ENCODE measurements at places on chromosomes 11 and 22.

GRCh38 chr11:94751218-94751609, 16.9 kb upstream of the AMOTL1 start:
- DNase-seq: no peak

DNA sequence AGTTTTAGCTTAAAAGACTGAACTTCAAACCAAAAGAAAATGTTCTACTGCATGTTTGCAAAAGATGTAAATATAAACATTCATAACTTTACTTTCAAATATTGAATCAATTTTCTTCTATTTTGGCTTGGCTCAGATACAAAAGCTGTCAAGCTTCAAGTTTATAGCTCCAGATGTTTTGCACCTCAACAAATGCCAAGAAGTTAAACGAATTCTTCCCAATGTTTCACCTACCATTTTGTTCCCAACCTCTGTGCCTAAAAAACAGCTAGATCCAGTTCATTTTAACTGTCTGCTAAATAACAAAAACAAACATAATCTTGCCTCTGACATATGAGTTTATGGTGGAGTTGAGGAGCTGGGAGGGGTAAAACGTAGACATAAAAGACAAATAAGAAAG, 76.5 kb downstream of the RAB30 start:
- DNase-seq: no peak

DNA sequence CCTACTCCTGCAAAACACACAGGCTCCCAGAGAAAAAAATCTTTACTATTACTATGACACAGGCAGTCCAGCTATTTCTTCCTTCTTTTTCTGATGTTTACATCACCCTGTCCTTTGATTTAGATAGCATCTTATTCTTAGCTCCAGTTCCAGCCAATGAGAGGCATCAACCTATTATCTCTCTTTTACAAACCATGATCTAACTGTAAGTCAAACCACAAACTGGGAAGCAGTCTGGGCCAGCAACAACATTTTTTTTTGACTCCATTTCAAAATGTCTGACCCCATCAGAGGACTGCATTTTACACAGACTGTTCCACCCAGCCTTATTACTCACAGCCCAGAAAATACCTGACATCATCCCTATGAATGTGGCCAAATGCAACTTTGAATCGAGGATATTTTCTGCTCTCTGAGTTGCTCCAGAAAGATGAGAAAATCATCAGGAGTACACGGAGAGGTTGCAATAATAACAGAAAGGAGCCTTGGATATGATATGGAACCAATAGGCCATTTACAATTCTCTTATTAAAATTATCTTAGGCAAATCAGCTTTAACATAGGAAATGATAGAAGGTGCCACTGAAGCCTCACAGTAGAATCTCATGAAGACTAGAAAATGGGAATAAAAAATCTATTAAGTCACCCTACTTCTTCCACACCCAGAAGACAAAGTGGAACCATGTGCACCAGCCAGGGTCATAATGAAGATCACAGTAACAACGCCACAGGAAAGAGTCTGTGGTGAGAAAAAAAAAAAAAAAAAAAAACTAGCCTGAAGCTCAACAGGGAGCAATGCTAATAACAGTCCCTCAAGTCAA, 21.2 kb downstream of the TBRG1 start:
- no peak for DNase-seq

- DNase-seq: no peak
Observed at GRCh38 chr11:5303626-5304025, 1.9 kb upstream of the OR51B4 start.

GRCh38 chr22:28808716-28809355, 8.5 kb upstream of the XBP1 start:
- DNase-seq: no peak

GRCh38 chr11:31788085-31788484, 23.0 kb downstream of the PAX6 start:
- DNase-seq: no peak

DNA sequence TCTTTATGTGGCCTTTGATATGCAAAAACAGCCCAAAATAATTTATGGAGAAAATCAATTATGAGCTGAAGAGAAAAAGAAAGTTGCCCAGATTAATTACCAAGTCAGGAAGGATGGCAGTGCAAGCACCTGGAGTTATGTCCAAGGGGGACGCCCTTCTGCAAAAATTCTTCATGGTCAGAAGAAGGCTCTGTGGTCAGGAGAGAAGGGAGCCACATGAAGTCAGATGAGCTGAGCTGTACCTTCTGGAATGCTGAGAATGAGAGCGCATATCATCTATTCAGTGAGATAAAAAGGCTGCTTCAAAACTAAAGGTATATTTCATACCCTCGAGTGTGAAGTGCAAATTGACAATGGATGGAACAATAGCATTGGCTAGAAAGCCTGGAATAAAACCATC, 607.4 kb downstream of the NTM start:
- no peak for DNase-seq

GRCh38 chr11:83818349-83818748, 532.2 kb upstream of the CCDC90B start:
- DNase-seq: no peak

GRCh38 chr11:255816-256215, 19.0 kb downstream of the PSMD13 start:
- no peak for DNase-seq

DNA sequence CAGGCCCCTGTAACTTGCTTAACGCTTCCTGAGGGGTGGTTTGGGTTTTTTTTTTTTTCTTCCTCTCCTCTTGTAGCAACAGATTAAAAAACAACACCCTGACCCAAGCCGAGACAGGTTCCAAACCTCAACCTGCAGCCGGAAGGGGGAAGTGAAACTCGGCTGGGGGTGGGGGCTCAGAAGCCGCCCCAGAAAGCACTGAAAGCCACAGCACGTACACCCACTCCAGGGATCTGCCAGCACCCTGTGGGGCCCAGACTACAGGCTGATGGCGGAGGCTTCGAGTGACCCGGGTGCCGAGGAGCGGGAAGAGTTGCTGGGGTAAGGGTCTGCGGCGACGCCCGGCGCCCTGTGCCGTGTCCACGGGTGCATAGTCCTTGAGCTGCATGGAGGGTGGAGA, at the start of gene LSP1:
TSS of gene LSP1 (plus strand) at position 208 of the 400 bp plus-strand sequence. CDS start at position 269, 61 bp downstream.
- peak; percentile 71 for DNase-seq

DNA sequence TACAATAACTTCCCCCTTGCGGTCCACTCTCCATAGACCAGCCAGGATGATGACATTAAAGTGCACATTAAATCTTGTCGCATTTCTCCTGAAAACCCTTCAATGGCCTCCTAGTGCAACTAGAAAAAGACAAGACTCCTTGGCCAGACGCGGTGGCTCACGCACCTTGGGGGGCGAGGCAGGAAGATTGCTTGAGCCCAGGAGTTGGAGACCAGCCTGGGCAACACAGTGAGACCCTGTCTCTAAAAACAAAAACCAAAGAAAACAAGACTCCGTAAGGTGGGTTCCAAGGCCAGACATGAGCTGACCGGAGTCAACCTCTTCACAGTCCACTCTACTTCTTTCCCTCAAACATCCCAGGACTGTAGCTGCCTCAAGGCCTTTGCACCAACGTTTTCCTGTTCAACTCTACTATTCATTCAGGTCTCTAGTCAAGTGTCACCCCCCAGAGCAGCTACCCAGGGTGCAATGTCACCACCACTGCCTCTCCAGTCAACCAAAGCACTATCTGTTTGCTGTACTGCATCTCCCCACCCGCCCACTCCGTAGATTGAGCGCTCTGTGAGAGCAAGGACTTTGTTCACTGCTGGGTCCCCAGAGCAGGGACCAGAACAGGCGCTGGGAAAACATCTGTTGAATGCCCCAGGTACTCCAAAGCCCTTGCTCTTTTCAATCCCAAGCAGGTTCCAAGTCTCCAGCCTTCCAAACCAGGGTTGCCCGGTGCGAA, 739 bp downstream of the ZMAT5 start:
- no peak for DNase-seq

DNA sequence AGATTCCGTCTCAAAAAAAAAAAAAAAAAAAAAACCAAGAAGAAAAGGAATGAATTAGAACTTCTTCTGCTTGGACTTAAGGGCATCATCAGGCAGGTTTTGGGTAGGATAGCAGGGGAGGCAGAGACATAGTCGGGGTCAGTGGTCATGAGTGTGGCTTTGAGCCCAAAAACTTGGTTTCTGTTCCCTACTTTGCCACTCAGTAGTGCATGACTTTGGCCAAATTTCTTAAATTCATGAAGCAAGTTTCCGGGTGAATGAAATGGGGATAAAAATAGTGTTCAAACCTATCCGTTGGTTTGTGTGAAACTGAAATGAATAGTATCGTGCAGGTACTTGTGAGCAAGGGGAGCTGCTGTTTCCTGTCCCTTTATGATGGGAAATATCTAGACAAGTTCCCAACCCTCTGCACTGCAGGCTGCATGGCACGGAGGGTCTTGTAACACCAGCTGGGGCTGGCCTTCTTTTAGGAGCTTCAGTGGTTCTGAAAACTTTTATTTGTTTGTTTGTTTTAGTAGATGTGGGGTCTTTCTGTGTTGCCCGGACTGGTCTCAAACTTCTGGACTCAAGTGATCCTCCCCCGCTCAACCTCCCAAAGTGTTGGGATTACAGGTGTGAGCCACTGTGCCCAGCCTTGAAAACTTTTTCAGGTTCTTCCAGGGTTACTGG, 18.4 kb downstream of the NEAT1 start:
- no peak for DNase-seq

GRCh38 chr22:40418366-40419201, 48.2 kb downstream of the SGSM3 start:
- peak; percentile 66 for DNase-seq

GRCh38 chr11:12546660-12547059, 127.6 kb upstream of the TEAD1 start:
- DNase-seq: no peak

DNA sequence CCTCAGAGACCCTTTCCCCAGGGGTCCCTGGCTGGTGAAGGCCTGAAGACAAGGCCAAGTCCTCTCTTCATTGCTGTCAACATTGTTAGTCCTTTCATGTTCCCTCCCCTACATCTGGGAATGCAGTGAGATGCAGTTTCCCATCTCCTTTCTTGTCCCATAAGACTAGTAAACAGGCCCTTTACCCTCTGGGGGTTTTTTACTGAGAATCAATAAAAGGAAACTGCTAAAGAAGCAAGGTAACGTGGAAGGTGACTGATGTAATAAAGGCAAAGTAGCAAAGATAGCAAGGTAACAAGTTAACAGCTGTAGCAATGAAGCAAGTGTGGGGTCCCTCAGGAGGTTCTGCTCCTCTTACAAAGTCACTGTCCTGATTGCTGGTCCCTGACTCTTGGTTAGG, 37.3 kb downstream of the TEAD1 start:
- no peak for DNase-seq

DNA sequence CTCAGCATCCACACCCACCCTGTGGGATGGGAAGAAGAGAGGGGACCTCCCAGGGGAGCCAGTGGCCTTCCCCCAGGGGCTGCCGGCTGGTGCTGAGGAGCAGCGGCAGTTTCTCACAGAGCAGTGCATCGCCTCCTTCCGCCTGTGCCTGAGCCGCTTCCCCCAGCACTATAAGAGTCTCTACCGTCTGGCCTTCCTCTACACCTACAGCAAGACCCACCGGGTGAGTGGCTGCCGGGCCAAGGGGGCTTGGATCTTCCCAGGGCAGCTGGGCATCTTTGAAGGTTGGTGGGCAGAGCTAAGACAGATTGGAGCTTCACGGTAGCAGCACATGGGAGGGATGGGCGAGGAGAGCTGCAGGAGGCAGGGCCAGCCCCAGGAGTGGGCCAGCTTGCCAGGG, 61.8 kb upstream of the SUSD2 start:
- DNase-seq: no peak

GRCh38 chr11:43845816-43846215, 34.8 kb upstream of the ALKBH3 start:
- DNase-seq: no peak

DNA sequence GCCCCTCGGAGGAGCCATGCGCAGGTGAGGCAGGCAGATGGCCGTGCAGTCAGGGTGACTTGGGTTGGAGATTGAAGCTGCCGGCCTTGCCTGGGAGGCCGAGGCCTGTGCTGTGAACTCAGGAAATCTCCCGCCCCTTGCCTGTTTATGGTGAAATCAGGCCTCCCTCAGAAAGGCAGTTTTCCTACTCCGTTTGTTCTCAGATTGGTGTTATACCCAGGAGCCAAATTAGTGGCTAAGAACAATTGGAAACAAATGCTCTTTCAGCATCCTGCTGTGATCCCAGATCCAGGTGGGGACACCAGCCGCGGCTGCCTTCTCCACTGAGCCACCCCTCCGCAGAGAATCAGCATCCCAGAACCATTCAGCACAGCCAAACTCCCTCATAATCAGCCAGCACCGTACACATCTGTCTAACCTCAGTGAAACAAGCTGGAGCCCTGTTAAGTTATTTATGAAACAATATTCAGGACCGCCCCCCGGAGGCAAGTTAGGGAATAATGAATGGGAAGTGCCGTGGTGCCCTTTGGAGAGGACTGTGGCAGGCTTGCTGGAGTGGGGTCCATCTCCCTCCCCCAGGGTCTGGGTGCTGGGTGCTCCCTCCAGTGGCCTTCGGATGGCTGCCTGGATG, 60.0 kb downstream of the PKNOX2 start:
- DNase-seq: no peak

DNA sequence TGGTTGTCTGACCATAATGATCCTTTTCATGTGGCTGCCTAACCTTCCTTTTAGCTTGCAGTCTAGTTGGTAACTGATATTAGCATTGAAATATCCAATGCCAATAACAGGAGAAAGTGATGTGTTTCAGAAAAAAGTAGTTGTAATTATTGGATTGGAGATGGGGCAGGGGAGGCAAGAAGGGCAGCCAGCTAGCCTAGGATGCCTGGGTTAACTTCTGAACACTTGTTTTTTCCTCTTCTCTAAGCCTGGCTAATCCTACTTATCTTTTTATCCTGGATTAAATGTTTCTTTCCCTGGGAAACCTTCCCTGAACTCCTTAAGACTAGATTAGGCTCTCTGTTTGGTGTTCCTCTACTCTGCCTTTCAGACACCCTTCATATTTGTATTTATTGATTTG, 380.2 kb downstream of the TMEM135 start:
- DNase-seq: no peak

DNA sequence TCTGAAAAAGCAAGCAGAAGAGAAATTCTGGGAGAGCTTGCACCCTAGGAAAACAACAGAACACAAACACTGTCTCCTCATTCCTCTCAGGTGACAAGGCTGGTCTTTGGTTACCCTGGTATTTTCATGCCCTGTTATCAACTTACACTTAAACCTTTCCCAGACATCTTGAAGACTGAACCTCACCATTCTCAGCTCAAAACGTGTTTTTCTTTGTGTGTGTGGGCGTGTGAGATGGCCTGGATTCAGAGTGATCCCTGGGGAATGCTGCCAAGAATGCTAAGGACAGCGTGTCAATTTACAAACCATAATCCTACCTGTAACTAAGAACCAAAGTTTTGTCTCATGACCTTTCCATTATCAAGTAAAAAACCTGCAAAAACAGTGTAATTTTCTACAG, 33.3 kb downstream of the ELF5 start:
- no peak for DNase-seq

All from thymus (tissue), 14 donors.